ENCODE measurements at places on chromosomes 1 and 21.
A peak's percentile ranks its signal among the peaks of the same experiment; 100 is the strongest.

DNA sequence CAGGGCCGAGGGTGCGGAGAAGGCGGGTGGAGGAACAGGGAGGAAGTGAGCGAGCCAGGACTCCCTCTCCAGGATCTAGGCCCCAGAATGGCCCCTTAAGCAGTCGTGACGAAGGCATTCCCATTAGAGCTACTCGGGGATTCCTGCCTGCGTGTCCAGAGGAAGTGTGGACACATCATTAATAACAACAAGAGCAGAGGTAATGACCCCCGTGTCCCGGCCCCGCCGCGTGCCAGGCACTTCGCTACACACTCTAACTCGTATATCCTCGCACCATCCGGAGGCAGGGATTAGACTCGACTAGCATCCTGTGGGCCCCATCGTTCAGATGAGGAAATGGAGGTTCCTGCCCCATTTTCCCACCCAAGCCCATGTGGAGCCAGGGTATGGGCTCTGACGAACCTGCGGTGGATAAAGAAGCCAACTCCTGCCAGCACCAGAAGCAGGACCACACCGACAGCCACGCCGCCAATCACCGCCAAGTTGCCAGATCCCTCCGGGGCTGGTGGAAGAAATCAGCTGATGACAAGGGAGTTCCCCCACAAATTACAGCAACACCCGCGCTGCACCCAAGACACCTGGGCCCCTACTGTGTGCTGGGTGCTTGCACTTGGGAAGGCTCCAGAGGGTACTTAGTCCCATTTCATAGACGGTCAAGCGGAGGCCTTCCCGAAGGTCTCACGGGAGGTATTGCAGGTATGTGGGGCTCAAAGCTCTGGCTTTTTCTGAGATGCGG is 21.6 kb downstream of the EPHA2 start:
- no peak for DNase-seq

DNA sequence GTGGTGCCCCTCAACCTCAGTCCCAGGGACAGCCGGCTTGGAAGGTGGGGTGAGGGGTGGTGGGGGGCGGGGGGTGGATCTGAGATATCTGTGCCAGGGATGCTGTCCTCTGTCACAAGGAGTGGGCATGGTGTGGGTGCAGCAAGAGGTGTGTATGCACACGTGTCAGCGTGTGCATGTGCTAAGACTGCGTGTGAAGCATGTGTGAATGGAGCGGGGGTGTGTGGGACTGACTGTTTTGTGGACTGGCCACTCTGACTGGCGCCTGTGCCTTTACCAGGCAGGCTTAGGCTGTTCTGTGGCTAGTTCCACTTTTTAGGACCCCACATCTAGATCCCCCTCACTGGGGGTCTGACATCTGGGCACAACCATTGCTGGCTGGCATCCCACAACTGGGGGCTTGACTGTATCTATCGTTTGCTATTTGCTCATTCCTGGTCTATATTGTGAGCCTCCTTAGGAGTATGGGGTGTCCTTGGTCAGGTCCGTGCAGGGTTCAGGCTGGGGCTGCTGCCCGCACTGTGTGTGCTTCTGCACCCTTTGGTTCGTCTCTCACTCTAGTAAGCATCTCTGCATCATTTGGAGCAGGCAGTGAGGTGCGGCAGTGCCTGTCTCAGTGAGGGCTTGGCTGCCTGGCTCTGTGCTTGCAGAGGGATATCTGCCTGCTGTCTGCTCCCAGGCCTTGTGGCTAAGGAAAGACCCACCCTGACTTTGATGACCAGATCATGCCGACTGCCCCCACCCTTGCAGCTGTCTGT is 1.9 kb downstream of the AMPD2 start:
- no peak for DNase-seq

DNA sequence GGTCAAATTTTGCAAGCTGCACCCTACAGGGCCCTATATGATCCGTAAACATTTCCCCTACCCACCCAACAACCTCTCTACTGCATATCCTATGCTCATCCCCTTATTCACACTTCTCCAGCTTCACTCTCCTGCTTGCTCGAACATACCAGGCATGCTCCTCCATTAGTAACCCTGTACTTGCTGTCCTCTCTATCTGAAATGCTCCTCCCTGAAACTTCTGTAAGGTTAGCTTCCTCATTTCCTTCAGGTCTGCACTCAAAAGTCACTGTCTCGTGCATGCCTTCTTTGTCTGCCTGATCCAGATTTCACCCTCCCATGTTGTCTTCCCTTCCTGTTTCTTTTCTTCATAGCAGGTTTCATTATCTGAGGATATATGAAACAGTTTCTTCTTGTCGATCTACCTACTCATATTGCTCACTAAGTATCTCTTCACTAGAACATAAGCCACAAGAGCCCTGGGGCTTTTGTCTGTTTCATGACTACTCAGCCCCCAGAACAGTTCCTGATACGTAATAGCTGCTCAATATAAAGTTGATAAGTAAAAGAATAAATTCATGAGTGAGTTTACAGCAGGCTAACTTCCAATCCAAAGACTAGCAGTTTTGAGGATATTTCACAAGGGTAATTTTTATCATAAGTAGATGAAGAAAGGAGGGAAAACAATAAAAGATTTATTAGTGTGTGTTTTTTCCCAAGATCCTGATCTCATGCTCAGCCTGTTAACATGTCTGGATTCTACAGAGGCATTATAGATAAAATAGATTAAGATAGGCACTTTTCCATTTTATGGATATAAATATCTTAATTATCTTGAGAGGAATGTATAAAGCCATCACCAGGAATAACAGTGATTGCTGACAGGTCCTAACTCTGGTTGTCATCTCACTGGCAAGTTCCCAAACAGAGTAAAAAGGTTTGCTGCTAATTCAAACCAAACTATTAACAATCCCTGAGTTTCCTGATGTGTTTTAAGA is 392.5 kb upstream of the ESRRG start:
- no peak for DNase-seq

DNA sequence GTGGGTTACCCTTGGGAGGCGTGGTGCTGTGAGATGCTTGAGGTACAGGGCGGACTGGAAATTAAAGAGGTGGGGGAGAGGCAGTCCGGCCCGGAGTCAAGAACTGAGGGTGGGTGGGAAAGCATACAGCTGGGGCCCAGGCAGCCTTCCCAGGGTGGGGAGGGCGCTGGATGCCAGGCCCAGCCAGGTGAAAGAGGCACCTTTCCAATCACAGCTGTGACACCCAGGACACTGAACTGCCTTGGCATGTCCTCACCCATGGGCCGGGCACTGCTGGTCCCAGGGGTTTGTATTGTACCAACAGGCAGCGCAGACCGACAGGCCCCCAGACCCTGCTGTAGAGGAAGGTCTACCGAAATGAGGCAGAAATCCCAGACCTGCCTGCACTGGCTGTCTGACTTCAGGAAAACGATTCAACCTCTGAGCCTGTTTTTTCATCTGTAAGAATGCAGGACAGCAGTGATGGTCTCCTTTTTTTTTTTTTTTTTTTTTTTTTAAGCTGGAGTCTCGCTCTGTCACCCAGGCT is 9.1 kb downstream of the SLC30A2 start:
- DNase-seq = no peak

DNA sequence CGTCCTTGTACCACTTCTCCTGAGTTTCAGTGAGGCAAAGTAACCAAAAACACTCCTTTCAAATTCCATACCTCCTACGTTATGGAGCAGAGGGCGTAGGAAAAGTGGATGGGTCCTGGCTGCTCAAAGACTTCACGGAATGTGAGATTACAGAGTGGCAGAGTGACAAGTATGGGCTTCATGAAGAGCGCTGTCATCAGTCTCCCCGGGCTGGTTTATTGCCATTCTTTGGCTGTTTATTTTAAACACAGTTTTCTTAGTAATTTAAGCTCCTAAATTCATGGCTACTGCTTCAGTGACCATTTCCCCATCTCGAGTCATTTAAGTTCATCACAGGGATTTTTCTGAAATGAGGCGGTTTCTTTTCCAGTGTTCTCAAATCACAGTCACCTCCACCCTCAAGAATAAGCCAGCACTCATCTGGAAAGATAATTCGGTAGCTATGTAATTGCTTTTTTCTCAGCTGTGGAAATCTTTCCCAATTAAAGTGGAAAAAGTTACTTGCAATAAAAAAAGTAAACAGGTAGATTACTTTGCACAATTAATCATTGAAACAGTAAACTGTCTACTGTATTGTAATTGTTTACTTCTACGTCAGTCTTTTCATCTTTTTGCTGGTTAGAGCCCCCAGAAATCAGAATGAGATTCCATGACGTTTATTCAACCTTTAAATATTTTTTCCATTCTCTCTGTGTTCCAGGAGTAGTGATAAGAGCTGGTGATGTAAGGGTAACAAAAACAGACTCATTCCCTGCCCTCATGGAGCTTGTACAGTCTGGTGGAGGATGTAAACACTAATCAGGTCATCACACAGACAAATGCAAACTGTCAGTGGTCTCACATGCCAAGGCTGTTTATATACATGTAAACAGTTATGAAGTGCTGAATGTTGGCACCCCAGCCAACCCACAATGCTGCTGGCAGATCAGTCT is 3.0 kb upstream of the SMYD2 start:
- DNase-seq = peak; percentile 52

DNA sequence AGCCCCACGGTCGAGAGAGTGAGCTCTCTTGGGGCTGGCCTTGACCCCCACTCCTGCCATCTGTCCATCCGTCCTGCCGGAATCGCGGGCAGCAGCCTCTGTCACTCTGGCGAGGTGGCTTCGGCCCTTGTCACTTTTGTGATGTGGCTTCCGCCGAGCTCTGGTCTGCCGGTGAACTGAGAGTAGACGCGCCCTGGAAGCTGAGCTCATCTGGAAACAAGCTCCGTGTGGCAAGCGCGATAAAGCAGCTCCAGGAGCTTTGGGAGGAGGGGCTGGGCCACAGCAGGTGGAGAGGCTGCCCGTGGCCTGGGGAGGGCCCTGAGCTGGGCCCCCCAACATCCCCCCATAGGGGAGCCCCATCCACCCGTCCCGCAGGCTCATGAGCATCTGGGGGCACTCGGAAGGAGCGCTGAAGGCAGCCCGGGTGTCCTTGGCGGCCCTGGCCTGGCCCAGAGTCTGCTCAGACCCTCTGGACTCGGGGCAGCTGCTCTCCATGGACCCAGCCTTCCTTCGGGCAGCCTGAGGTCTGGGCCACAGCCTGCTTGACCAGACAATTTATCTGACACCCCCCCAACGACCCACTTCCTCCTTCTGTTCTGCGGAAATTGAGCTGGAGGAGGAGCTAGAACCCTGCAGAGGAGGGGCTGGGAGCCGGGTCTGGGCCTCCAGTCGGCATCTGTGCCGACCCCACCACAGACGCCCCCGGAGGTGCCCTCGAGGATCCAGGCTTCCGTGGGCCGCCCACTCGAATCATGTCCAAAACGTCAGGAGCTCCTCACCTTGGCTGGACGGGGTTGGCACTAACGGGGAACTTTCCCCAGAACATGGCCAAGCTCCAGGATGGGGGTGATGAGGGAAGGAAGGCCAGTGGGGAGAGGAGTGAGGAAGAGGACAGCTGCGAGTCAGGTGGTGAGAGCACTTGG is 59.1 kb downstream of the SLC19A1 start:
- DNase-seq = no peak

GRCh38 chr1:240295811-240296210 is 204.1 kb downstream of the FMN2 start:
- DNase-seq = no peak

GRCh38 chr1:64581843-64582185 is 111.9 kb downstream of the CACHD1 start:
- no peak for DNase-seq

DNA sequence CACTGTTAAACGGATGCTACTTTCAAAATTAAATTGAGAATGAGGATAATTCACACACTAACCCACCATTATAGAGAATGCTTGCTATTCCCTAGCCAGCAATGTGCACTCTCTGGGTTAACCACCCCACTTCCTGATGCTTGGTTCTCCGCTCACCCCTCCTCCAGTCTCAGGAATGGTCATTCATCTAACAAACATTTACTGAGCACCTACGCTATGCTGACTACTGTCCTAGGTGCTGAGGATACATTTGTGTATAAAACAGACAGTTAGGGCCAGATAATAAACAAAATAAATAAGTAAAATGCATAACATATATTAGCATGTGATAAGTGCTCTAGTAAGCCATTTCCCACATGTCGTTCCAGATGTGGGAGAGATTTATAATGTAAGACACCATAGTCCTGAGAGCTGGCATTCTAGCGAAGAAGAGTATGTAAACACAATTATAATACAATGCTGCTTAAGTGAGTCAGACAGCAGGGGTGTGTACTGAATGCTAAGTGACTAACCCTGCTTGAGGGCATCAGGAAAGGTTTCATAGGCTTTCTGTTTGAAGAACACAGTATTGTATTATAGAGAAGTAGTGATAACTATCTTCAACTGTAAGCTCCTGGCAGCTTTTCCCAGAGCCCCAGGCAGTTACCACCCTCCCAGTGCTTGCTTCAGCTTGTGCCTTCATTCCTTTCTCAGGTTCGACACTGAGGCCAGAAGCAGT is 126.7 kb upstream of the CACHD1 start:
- peak; percentile 44 for DNase-seq

DNA sequence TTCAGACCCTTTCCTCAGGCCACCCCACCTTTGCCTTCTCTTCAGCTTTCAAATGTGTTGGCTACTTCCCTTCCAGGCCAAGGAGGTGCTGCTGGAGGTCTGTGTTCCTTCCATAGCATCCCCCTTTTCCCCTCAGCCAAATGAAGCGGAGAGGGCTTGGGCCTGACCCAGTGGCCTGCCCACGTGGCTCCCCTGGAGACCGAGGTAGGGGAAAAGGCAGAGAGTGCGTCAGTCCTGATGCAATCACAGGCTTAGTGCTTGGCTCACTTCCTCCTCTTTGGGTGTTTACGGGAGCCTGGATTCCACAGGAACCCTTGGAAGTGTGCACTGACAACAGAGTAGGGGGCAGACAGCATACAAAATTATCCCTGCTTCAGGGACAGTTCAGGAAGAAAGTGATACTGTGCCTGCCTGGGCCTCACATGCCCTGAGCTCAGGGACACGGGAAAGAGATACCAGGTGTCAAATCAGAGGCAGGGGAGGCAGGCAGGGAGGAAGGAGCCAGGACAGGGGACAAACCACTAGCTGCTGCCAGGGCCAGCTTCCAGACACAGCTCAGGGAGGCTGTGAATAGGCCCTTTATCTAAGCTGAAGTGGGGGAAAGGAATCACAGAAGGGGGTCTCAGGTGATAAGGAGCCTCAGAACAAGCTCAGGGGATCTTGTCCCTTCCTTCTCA is 16.6 kb upstream of the PTP4A2 start:
- DNase-seq = no peak
